Fibroblast of skin of left biceps (primary cell): ENCODE measurements at places on chromosomes 2 and 18.

DNA sequence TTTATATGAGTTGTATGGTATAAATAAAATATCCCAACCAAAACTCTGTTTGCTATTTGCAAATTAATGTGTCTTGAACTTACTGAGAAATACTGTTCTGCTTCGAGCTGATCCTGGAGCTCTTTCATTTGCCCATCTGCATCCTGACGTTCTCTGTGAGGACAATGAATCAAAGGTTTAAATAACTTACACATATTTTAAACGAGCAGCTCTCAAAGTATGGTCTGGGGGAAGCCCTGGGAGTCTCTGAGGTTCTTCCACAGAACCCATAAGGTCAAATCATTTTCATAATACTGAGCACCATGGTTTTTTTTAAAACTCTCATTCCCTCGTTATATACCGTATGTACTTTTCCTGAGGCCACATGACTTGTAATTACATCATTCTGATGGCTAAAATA is 46.7 kb downstream of the SLC66A3 start:
- DNase-seq = no peak

GRCh38 chr2:34332813-34333212 is 733.7 kb upstream of the FAM98A start:
- DNase-seq = no peak

- no peak for DNase-seq
Measured at GRCh38 chr2:26555246-26556133, 77.6 kb upstream of the OTOF start.

GRCh38 chr2:73291461-73292315 is 1.7 kb downstream of the EGR4 start:
- DNase-seq = no peak

GRCh38 chr2:190528521-190529001 is 6.0 kb downstream of the NEMP2 start:
- peak; percentile 61 for DNase-seq

- DNase-seq = no peak
Measured at GRCh38 chr2:235567842-235568241, 74.0 kb downstream of the AGAP1 start.

DNA sequence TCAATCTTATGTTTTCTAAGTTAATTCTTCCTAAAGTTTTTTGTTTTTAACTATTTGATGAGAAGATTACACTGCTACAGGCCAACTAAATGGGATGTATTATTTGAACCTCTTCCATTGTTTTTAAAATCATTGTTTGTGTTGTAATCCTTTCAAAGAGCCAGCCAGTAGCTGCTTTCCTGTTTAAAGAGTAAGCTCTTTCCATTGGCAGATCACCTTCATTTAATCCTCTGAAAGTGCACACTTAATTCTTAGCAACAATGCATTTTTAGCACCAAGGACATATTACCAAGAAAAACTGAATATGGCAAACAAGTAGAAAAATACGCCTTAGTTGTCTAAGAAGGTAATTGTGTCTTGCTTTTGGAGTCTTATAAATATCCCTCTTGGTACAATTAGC is 54.0 kb downstream of the MEIS1 start:
- DNase-seq = no peak

DNA sequence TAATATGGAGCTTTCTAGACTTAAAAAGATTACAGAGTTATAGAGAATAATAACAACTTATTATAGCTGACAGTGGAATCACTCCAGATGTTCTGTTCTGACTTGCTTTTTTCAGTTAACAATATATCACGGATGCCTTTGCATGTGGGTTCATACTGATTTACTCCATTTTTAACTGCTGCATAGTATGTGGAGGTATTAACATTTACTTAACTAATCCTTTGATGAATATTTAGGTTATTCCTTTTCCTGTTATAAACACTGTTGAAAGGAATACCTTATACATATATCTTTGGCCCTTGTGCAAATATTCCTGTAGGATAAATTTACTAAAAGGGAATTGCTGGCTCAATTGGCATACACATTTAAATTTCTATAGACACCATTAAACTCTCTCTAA is 33.1 kb upstream of the ZFP36L2 start:
- DNase-seq = no peak

DNA sequence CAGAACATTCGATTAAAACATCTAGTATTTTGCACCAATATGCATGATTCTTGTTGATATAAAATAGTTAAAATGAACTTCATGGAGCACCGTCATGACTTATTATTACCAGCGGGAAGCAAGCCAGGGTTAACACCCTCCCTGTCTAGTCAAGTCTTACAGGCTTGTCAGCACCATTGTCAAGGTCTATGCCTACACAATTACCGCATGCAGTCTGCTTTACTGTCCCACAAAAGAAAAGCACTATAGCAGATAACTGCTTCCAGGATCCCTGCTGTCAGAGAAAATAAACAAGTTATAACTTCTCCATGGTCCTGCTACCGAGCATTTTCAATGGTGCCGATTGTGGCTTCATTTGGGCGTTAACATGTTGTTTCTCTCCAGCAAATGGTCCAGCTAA is 968.0 kb upstream of the FAM98A start:
- no peak for DNase-seq

- no peak for DNase-seq
Measured at GRCh38 chr2:146950911-146951310, 893.9 kb upstream of the ACVR2A start.

- DNase-seq = no peak
Measured at GRCh38 chr2:85797921-85798320, 44.1 kb downstream of the ATOH8 start.

DNA sequence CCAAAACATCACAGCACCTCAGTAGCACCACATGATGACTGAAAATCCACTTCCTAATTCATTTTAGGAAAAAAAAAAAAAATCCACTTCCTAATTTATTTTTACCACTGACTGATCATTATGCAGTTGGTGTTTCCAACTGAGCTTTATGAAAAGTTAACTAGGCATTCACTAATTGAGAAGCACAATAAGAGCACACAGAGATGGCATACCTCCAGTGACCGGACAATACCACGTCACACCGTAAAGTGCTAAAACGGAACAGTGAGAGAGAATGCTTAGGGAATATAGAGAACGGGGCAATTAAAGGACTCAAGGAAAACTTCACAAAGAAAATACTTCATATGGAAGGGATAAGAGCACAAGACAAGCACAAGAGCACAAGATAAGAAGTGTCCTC is 212.5 kb downstream of the NBAS start:
- DNase-seq = no peak

- no peak for DNase-seq
Measured at GRCh38 chr2:52844701-52845423, 922.7 kb upstream of the CHAC2 start.

DNA sequence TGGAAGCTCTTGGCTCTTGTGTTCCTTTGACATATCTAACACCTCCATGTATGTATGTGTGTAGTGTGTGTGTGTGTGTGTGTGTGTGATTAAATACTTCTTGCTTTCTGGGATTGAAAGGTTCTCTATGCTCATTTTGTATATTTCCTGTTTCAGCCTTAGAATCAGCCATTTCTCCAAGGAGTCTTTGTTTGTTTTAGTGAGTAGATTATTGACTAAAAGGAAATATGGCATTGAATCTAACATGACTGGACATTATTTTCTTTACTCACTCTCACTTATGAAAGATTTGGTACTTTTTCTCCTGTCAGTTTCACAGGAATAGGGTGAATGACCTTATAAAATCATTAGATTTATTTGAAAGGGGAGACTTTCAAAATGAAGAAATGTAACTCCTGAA is 413.8 kb upstream of the SLC14A2 start:
- DNase-seq = no peak

GRCh38 chr18:26454192-26454591 is 94.2 kb downstream of the KCTD1 start:
- no peak for DNase-seq

DNA sequence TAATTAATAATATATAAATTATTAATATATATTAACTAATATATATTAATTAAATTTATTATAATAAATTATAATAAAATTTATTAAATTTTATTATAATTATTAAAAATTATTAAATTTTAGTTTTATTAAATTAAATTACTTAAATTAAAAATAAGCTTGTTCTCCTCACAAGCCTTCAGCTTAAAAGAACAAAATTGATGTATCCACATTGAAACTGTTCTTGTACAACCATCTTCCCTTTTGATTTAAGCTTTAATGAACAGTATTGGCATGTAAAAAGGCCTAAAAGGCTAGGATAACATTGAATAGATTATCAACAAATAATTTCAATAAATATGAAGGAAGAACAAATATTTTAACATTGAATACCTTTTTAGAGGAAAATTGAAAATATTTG is 62.4 kb upstream of the XIRP2 start:
- DNase-seq = no peak

DNA sequence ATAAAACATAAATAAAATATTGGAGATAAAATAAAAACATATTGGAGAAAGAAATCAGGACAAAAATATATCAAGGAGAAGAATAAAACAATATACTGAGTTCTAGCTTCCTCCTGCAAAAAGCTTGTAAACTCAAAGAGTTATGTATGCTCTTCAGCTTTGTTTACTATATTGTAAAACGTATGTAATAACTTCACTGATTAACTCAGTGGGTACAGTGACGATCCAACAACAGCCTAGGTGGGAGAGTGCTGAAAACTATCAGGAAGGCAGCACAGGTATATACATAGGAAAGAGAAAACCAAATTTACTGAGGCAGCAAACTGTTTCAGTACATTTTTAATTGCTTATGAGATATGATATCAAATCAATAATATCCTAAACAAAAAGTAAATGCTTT is 8.3 kb downstream of the DSC2 start:
- no peak for DNase-seq

- DNase-seq = peak; percentile 10
Measured at GRCh38 chr2:132937629-132938028, 267.6 kb upstream of the LYPD1 start.

GRCh38 chr18:11108947-11109346 is 40.4 kb downstream of the PIEZO2 start:
- no peak for DNase-seq

DNA sequence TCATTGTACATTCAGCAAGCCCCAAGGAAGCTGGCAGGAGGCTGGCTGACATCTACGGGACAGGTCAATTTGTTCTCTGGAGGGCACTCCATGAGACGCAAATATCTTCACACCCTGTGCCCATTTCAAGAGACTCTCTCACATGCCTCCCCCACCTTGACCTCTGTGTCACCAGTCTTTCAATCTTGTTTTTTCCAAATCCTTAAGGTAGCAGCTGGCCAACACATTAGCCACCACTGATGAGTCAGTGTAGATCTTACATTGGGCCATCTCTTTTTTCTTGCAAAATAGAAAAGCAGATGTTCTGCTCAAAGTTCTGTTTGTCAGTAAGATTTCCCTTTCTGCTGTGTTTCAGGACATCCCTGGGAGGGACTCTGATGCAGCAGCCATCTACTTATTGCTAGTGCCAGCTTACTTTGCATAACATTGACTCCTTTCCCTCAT is 1.7 kb upstream of the DPP4 start:
- DNase-seq = no peak

DNA sequence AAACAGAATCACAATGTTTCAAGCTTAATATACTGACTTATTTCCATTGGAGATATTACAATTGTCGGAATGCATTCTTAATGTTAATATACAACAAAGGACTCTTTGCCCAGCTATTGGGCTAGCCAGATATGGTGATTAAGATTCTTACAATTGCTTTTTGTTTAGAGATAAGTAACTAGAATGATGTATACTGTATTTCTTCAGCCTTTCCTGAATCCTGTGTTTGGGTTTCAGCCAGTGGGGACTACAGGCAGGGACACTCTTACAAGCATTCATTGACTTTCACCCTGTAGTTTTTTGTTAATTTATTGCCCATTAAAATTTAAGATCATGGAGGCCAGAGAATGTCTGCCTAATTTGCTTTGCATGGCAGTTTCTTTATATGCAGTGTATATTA is 254.1 kb upstream of the TMEFF2 start:
- DNase-seq = no peak

- DNase-seq = no peak
Measured at GRCh38 chr2:69309351-69310110, 77.5 kb downstream of the GFPT1 start.

GRCh38 chr2:173647681-173648311 is 293.1 kb downstream of the CDCA7 start:
- no peak for DNase-seq

DNA sequence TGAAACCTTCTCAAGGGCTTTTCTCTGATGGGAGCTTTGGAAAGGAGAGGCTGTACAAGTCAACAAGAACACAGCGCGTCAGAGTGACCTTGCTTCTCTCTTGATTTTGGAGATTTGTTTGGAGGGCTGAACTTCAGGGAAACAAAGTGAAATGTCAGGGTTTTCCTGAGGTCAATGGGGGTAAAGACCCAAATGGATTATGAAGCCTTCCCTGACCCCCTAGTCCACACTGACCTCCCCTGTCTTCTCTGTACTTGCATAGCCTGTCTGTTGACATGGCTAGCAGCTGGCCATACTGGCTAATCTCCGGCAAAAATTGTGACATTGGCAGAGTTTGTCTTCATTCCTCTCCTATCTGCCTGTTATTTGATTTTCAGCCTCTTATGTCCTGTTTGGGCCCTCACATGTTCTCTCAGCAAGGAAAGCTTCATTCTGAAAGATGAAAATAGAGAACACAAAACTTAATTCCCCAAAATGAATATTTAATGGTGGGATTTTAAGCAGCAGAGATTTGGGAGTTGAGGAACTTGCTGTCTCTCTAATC is 149.3 kb upstream of the HAAO start:
- DNase-seq = no peak

GRCh38 chr2:96547203-96547641 is 10.7 kb downstream of the ARID5A start:
- no peak for DNase-seq

DNA sequence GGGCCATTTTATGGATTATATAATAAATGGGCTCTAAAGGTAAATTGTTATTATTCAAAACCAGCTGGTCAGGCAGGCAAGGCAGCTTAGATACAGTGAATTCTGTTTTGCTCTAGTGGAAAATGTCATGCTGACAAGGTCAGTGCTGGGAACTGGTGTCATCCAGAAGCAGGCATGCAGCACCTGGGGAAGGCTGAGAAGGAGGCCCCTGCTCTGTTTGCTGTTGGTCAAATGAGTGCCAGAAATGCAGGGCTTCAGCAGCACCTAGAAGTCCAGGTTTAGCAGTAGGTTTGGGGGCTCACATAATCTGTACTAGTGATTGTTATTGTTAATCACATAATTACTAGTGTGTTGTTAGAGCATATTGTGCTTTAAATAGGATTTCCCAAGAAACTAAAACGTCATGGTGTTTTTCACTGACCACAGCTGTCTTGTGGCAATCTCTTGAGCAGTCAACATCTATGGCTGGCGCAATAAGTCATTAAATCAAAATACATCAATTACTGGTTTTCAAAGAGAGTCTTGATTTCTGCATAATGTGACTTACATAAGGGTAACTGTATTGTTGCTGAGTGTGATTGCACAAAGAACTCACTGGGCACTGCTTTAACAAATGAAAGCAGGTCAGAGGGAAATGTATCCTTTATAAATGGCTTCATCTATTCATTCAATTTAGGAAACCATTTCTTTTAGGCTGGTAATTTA is 99.1 kb downstream of the MYO3B start:
- no peak for DNase-seq
